Stimulated activated CD4-positive, alpha-beta T cell treated with anti-CD3 and anti-CD28 coated beads, TNF-alpha, amount 100 ng/mL, for 24 hours (primary cell): ENCODE measurements at places on chromosomes 4 and X.
A peak's percentile ranks its signal among the peaks of the same experiment; 100 is the strongest.

- DNase-seq = no peak
Measured at GRCh38 chrX:15391850-15392249, 7.6 kb upstream of the VEGFD start.

- DNase-seq = no peak
Measured at GRCh38 chrX:22969411-22969810, 30.3 kb upstream of the DDX53 start.

DNA sequence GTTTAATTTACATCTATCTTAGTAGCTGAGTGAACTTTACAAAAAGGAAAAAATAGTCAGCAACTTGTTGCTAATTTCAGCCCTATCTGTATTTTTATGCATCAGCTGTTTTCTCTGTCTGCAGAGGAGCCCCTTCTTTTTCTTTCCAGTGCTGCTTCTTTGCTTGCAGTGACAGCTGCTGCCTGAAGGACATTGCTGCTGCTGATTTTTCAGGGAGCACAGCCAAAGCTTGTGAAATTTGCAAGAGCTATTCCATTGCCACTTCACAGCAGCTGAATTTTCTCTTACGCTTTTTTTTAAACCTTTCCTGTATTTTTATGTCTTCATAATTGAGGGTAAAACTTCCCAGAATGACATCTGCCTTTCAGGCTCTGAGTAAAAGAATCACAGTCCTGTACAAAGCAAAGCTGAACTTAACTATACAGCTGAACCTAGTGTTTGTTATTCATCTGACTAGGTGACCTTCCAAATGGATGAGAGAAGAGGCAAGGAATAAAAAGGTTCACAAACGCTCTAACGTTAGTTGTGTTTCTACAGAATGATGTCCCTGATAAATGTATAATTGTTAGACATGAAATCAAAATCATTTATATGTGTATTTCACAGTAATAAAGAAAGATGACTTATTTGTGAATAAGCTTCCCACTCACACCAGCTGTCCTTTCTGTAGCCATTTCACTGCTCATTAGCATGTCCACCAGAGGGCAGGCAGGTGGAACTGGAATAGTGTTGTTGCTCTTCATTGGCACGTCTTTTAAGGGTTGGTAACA, 541.4 kb downstream of the ADGRL3 start:
- DNase-seq = no peak

- no peak for DNase-seq
Measured at GRCh38 chr4:184510401-184510800, 36.1 kb upstream of the IRF2 start.

GRCh38 chr4:173518425-173519102, 11.5 kb downstream of the HAND2 start:
- no peak for DNase-seq

- DNase-seq = peak; percentile 33
Measured at GRCh38 chr4:337932-338758, 531 bp downstream of the ZNF141 start.

GRCh38 chrX:105018865-105019264, 201.6 kb downstream of the TEX13A start:
- no peak for DNase-seq

- DNase-seq = no peak
Measured at GRCh38 chr4:56686537-56687231, 5.6 kb upstream of the HOPX start.

DNA sequence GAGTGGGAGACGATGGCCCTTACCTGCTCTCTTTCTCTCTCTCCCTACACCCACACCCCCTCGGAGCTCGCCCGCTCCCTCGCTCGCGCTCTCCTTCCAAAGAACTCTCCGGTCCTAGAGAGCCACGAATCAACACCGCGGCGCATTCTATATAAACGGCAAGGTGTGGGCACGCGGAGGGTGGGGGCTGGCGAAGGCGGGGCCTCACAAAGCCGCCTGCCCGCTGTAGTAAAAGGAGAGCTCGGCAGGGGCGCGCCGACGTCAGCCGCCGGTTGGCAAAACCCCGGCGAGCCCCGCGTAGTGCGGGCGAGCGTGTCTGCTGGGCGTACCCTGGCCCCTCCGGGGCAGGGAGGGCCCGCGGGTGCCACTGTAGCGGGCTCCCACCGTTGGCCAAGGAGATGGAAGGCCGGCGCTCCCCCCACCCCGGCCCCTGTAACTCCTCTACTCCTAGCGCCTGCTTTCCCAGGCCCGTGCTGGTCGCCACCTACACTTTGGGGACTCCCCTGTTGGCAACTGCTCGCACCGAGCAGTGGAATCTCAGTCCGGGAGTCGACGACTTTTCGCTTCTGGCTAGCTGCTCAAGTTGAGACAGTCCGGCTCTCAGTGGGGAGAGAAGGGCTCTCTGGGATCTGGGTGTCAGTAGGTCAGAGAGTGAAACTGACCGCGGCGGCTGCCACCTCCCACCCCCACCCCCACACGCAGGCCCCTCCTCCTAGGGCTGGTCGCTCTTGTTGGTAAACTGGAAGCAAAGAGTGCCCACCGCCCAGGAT, 325.5 kb upstream of the F9 start:
- no peak for DNase-seq

DNA sequence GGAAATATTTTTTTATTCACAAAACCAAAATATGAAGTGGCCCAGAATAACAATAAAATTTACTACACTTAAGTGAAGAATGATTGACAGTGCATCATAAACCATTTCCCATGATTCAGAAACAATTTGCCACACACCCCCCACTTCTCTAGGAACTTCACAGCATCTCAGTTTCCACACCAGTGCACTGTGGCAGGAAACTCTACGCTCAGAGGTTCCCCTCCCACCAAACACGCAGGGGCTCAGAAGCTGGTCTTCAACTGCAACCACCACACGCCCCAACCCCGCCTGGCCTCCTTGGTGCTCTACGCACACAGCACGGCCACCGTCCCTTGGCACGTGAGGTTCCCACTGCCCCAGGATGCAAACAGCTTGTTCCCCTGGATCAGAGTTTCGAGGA, 63.7 kb downstream of the ZFYVE28 start:
- DNase-seq = no peak

DNA sequence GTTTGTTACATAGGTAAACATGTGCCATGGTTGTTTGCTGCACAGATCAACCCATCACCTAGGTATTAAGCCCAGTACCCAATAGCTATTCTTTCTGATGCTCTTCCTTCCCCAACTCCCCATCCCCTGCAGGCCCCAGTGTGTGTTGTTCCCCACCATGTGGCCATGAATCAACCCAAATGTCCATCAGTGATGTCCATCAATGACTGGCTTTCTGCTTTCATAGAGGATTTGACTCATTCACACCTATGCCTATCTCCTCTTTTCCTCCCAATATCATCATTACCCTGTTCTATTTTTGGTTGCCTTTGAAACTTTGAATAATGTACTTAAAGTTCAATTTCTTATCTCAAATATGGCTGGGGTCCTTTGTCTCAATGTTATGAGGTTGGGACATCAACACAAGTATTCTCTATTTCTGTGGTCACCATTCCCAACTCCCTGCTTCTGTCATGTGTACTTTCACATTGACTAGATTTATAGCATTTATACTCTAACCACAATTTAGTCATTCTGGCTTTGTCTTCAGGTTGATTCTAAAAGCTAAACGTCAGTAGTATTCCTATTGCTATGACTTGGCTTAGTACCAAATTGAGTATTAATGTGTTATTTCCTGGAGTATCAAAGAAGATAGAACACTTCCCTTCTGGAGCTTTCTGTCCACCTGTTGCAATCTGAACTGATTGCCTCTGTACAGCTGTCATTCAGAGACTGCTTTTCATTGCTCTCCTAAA, 107.2 kb downstream of the TAB3 start:
- no peak for DNase-seq

DNA sequence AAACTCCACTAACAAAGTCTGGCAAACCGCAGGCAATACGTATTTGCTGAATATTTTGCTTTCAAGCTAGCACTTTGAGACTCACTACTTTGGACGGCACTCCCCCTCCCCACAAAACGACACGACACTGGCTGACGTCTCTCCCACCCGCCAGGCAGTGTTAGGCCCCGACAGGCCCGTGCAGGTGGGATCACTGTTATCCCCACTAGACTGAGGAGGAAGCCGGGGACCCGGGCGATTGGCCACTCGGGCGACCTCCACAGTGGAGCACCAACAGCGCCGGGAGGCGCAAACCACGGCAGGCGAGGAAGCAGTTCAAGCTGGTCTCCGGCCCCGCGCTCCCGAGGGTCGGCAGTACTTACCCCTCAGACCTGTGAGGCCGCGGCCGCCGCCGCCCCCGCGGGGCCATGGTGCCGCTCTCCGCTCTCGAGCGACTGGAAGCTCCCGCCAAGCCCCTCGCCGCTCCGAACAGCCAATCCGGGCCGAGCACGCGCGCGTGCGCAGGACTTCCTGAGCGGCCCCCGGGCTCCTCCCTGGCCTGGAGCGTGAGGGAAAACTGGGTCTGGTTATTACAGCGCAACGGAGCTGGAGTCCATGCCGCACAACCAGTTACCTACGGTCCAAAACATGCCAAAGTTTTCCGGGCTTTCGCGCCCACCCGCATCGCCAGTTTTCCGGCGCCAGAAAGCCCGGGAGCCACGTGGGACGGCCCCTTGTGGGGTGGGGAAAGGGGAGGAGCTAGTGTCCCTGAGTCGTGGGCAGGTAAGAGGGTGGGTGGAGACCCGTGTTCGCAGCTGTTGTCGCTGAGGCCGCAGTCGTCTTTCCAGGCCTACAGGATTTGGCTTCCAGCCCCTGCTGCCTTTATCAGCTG, at the start of gene CENPU:
Gene CENPU, minus strand, starts transcription at position 443 of the 871 bp plus-strand sequence. Its CDS starts 34 bp downstream, at position 409.
- DNase-seq = peak; percentile 94

- DNase-seq = no peak
Measured at GRCh38 chrX:52988985-52989917, 30.9 kb upstream of the FAM156A start.

- no peak for DNase-seq
Measured at GRCh38 chr4:16122308-16122711, 38.5 kb upstream of the PROM1 start.

GRCh38 chr4:172143605-172144314, 330.6 kb downstream of the GALNTL6 start:
- DNase-seq = no peak

DNA sequence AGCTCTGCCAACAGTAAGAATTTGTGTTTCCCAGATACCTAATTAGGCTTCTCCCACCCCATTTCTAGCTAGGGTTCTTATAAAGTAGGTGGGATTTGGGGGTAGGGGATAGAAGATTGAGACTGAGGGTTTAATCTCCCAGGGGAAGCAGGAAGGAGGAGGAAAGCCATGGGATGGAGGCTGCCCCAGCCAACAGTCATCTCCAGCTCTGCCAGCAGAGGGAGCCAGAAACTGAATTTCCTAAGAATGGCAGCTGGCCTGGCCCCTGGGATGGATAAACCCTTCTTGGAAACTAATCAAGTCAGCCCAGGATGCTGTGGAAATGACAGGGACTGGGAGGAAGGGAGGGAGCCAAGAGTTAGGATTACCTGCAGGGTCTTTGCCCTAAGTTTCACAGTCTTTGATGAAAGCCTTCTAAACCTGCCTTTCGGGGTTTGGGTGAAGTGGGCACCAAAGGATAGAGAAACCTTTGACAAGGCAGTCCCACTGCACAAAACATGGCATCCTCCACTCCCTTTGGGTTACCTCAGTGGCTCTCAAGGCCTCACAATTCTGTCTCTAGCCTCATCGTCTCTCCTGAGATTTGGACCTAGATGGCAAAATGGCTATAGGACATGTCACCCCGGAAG, 6.7 kb upstream of the ERCC6L start:
- DNase-seq = peak; percentile 27

- DNase-seq = no peak
Measured at GRCh38 chr4:7444731-7445130, 10.0 kb upstream of the PSAPL1 start.

GRCh38 chrX:96909291-96909690, 25.6 kb downstream of the RPA4 start:
- no peak for DNase-seq

- no peak for DNase-seq
Measured at GRCh38 chr4:109959195-109959594, 46.5 kb downstream of the EGF start.

DNA sequence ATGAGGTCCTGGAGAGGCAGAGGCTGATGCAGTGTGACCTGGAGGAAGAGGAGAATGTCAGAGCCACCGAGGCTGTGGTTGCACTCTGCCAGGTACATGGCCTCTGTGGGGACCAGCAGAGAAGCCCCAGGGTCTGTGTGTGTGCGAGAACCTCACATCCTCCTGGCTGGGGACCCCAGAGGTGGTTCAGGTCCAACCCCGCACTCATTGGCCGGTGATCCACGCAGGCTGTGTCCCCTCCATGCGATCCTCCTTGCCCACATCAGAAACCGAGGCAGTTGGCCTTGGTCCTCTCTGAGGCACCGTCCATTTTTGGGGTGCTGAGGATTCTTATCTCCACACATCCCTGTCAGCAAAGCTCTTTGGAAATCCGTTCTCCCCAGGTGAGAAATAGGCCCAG, 45.3 kb downstream of the EVC start:
- DNase-seq = no peak

GRCh38 chr4:26787461-26788340, 72.9 kb upstream of the STIM2 start:
- peak; percentile 39 for DNase-seq

GRCh38 chr4:38846015-38846414, 10.6 kb downstream of the TLR6 start:
- no peak for DNase-seq

GRCh38 chrX:19879735-19880378, 7.5 kb downstream of the SH3KBP1 start:
- DNase-seq = no peak

GRCh38 chr4:88953400-88953799, 103.6 kb downstream of the FAM13A start:
- DNase-seq = no peak

- DNase-seq = no peak
Measured at GRCh38 chr4:104743215-104743653, 248.5 kb upstream of the CXXC4 start.

GRCh38 chr4:24971192-24971591, 58.4 kb upstream of the CCDC149 start:
- DNase-seq = no peak

GRCh38 chr4:100525686-100526085, 7.9 kb upstream of the EMCN start:
- DNase-seq = no peak

DNA sequence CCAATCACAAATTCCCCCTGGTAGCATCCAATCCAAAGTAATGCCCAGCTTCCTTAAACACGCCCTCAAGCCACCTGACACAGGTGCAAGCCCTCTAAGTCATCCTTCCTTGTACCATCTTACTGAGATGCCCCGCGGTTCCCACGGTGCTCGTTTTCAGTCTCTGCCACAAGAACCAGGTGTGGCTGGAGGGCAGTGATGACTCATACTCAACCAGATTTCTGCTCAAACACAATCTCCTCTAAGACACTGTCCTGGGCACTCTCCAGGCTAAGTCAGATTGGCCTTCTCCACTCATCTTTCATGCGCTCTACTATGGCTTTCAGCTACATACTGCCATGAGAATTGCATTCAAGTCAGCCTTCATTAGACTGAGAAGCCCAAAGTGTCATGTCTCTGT, 3.5 kb downstream of the SH3KBP1 start:
- DNase-seq = no peak
